ENCODE measurements at places on chromosomes 3 and 15.

DNA sequence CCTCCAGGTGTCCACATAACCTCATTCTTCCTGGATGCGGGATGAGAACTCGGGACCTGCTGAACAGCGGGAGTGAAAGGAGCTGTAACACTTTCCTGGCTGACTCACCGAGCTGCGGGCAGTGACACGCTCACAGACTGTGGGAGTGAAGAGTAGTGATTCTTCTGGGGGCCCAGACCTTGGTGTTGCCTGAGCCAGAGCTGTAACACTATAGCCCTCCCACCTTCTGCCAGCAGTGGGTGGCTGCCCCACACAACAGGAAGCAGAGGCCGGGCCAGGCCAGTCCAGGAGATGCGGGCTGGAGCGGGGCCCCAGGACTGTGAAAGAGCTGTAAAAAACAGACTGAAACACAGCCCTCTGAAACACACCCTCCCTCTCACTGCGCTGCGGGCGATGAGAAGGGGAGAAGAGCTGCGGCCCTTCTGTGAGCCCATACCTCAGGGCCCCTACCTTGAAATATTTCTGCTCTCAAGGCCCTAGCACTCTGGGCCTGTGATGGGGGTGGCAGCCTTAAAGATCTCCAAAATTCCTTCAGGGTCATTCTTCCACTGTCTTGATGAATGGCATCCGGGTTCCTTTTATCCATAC lies 464.0 kb upstream of the CCDC54 start:
- no peak for DNase-seq

GRCh38 chr3:151330379-151330778 lies 1.0 kb upstream of the P2RY13 start:
- no peak for DNase-seq

DNA sequence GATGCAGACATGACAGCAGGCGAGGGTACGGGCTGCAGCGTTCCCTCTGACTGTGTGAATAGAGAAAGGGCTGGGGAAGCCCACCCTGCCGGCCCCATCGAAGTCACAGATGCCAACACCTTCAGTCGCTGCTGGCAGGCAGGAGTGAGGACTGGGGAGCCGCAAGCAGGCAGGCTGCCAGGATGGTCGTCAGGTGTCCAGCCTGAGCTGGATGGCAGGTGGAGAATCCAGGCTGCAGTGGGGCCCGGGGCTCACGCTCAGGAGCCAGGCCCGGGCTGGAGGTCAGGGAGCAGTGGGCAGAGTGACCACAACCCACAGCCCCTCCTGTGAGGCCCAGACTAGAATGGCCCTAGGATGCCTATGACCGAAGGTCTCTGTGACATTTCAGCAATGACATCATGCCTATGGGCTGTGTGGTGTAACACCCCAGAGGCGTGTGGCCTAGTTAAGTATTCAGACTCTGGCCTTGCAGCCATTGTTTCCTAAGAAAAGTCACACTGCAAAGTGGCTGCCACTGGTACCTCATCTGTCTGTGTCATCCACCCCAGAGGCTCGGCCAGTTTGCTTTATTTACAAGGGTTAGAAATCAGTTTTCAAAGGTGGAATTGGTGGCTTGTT lies 15.7 kb downstream of the PRR23E start:
- no peak for DNase-seq

DNA sequence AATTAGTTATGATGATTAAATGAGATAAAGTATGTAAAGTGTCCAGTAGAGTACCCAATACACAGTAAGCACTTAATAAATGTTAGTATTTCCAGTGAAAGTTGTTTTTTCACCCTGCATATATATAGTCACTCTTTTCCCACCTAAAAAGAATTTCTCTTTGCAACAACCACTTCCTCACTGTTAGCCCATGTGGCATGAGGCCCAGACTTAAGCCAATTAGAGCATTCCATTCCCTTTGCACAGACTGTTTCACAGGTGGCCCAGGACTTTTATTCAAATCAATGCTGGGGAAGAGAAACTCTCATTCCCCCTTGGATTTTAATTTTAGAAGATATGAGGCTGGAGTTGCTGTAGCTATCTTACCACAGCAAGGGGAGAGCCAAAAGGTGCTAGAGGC lies 3.7 kb downstream of the IFT80 start:
- no peak for DNase-seq

- no peak for DNase-seq
Measured at GRCh38 chr3:145188079-145188770, 972.8 kb downstream of the PLOD2 start.

GRCh38 chr3:128107834-128108233 lies 15.8 kb downstream of the RUVBL1 start:
- no peak for DNase-seq

- no peak for DNase-seq
Measured at GRCh38 chr3:13353506-13353905, 66.6 kb downstream of the NUP210 start.

- DNase-seq: no peak
Measured at GRCh38 chr3:64174328-64174727, 50.9 kb downstream of the PRICKLE2 start.

GRCh38 chr15:73464602-73465001 lies 21.6 kb downstream of the REC114 start:
- DNase-seq: no peak

GRCh38 chr3:3305841-3306240 lies 126.3 kb upstream of the CRBN start:
- DNase-seq: no peak

DNA sequence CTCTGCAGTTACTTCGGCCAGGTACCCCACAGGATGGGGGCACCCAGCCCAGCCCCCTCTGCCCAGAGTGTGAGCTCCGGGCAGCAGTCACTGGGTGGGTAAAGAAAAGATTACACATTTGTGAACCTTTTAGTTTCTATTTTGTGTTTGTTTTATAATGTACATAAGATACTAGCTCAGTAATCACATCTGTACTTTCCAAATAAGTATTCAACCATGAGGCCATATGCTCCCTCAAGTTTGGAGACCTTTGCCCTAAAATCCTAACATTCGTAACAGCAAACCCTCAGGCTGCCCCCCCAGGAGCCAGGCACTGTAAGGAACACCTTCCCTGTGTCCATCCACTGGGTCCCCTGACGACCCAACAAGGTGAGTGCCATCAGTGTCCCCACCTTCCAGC lies 68.3 kb upstream of the SLC6A6 start:
- DNase-seq: no peak

Data from CD4-positive, alpha-beta T cell treated with Interleukin-10 for 1 hour (primary cell).